Mesenteric fat pad (tissue), 1 donor: ENCODE measurements at places on chromosomes 16 and 17. TPM values are rescaled to one million over a fixed set of nuclear protein-coding genes. Genes with fewer than 3 reads are reported as not detected.

The SMPD3 gene
- 0.58 TPM for total RNA-seq

The CCL3 gene
- 33.7 TPM for total RNA-seq

The HSPB9 gene
- total RNA-seq: not detected

The CDT1 gene
- total RNA-seq: 0.22 TPM

The KRT33A gene
- total RNA-seq: not detected

The TEKT1 gene
- total RNA-seq: not detected

The ALOX12 gene
- total RNA-seq: 0.16 TPM

- no peak for DNase-seq
Observed at GRCh38 chr16:23027386-23027785, 121.9 kb downstream of the USP31 start.

DNA sequence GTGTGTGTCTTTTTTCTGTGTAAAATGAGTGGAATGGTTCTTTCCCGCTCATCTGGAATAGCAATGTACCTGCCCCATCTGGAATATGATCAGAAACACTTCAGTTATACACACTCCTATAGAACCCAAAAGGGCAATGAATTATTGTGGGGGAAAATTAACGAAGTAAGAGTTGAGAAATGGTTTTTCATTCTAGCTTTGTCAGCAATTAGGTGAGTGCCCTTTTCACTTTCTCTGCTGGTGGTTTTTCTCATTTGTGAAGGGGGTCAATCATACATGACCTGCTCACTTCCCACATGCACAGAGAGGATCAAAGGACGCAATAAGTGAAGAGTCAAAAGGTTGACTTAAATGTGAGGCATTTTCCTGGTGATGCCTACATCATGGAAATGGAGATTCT is 168.0 kb downstream of the HS3ST3B1 start:
- DNase-seq: no peak

- DNase-seq: no peak
Observed at GRCh38 chr16:83345846-83346640, 461.7 kb upstream of the HSBP1 start.

GRCh38 chr17:36703860-36704266 is 102.5 kb downstream of the MRM1 start:
- DNase-seq: no peak

DNA sequence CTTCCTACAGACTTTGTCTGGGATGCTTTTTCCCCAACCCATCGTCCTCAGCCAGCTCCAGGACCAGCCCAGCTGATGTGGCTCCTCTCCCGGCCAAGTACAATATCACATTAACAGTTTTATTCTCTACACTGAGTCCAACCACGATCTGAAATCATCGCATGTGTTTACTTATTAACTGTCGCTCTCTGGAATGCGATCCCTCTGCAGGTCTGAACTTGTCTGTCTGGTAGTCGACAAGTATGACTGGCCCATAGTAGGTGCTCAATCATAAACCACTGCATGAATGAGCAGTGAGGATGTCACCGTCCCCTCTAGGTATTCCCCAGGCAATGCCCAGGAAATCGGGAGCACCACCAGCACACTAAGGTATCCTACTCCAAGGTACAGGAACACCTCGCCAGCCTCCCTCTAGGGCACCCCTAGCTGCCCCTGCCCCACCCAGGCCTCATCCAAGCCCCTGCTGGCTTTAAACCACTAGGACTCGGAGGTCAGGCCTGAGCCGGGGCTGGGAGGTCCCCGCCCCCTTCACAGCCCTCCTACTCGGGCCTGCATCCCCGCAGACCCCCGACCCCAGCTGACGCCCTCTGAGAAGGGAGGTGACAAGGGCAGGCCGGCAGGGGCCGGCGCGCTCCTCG is 27.7 kb downstream of the RTN4RL1 start:
- DNase-seq: no peak

GRCh38 chr17:58534331-58534730 is 19.9 kb upstream of the MTMR4 start:
- DNase-seq: no peak

GRCh38 chr16:69916462-69916861 is 34.7 kb upstream of the CLEC18A start:
- no peak for DNase-seq

DNA sequence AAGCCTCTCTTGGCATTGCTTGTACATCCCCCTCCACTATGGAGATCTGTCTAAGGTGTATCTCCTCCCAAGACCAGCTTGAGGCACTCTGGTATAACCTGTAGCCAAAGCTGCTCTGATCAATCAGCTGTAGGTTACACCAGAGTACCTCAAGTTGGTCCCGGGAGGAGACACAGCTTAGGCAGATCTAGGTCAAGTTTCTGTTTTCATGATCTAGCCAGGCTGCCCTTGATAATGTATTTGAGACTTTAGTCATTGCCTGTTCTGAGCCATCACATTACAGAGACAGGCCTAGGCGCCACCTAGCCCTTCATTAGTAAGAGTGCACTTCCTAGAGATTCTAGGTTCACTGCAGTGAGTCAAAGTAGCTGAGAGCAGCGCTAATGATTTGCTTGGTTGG is 31.4 kb downstream of the ASGR1 start:
- no peak for DNase-seq

DNA sequence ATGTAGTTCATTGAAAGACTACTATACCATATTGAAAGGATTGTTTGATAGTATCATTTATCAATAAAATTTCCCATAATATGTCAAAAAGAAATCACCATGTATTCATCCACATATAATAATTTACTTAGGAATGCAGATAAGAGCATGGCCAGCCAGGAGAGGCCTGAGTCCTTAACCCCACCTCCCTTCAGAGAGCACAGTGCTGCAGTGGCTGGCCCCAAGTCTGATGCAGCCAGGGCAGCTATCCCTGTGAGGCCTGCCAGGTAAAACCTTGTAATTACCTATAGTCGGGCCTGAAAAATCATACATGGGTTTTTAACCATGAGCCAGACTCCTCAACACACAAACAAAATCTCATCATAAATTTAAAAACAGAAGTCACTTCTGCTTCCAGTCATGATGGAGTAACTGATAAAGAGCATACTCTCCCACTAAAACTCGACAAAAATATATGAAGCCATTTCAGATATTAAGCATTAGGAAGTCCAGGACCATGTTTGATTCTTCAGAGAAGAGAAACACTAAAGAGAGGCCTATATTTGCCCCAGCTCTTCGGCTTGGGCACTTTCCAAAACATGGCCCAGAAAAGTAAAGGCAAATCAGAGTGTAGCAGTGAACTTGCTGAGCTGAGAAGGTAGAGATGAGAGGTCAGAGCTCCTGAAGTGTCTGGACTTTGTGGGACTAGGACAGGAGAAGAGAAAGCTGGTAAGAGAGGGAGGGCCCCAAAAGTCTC is 40.9 kb upstream of the CCNF start:
- no peak for DNase-seq
